Kidney epithelial cell (primary cell): ENCODE measurements at places on chromosomes 11 and 22.

DNA sequence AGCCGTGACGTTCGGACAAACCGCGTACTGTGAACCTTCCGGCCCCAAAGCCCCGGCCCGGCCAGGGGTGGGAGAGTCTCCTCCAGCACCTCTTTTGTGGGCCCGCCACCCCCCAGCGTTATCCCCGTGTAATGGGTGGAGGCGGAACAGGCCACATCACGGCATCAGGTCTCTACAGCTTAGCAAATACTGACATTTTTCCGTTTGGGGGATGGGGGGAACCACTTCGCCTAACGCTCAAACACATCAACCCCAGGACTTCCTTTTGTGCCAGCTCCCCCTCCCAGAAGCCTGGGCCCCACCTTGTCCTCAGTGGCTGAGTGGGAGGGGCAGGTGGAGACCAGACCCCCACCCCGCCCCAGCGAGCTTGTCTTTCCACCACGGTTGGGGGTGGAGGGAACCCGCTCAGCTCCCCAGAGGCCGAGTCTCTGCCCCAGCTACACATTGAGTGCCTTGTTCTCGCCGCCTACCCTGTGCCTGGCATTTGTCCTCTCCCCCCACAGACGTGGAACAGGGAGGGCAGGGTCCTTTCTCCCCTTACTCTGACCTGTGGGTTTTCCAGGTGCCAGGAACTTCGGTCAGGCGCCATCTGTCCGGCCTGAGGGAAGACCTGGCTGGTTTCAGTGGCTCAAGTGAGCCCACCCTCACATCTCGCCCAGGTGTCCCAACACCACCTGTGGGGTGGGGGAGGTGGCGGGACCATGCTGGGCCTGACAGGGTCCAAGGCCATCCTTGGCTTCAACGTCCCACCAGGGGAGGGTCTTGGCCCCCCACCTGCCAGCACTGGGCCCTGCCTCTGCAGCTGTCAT is 29.6 kb downstream of the SBF1 start:
- DNase-seq = no peak

- DNase-seq = no peak
These were observed 44.8 kb upstream of the ISX start for GRCh38 chr22:35021161-35021560.

GRCh38 chr11:117220999-117221774 is 10.7 kb downstream of the PCSK7 start:
- DNase-seq = no peak

GRCh38 chr11:528815-529727 is 6.3 kb downstream of the HRAS start:
- no peak for DNase-seq

DNA sequence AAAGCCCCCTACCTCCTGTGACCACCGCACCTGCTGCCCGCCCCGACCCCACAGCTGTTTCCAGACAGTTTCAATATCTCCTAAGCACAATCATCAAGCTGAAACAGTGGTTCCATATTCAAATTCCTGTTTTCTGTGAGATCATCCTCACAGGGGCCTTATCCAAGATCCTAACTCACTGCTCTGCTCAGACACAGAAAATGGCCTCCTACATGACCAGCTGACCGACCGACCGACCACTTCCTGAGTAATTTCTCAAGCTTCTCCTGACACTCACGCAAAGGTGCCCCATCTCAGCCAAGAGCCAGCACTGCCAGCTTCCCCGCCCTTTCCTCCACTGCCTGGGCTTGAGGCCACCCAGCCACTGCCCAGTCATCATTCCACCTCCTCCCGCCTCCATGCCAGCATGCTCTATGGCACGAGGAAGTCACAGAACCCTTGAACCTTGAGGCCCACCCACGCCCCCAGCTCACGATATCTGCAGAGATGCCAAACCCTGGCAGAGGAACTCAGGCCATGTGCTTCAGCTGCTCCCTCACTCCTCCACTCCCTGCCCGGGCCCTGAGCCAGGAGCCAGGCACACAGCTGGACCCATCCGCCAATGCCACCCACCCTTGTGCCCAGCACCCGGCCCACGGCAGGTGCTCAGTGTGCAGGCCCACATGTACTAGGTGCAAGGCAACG is 14.0 kb downstream of the KIAA0930 start:
- DNase-seq = no peak

GRCh38 chr11:102487214-102487613 is 34.6 kb upstream of the TMEM123 start:
- DNase-seq = no peak

GRCh38 chr11:61695917-61696316 is 15.7 kb downstream of the DAGLA start:
- DNase-seq = peak; percentile 72

GRCh38 chr11:19562156-19562555 is 150.5 kb upstream of the NAV2 start:
- no peak for DNase-seq

DNA sequence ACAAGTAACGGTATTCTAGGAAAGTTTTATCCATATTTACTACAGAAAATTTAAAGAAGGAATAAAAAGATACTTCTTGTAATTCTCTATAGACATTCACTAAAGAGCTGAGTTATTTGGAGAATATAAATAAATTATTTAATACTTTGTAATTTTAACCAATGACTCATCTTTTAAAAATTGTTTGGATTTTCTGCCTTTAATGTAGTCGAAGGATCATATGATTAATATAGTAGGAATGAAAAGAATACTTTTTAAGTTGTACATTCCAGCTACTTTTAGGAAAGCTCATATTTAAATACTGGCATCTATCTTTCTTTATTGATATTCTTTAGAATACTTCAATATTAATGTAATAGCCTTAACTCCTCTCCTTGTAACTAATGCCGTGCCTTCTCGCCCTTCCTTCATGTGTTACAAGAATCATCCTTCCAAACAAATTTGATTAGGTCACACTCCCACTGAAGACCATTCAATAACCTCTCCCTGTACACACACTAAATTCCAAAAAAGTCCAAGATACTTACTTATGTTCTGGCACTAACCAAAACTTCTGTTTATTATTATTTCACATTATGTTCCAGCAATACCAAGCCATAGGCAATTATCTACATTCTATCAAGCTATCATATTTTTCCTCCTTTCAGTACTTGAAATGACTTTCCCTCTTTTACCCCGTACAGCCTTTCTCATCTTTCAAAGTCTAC is 501.9 kb downstream of the CNTN5 start:
- DNase-seq = no peak

DNA sequence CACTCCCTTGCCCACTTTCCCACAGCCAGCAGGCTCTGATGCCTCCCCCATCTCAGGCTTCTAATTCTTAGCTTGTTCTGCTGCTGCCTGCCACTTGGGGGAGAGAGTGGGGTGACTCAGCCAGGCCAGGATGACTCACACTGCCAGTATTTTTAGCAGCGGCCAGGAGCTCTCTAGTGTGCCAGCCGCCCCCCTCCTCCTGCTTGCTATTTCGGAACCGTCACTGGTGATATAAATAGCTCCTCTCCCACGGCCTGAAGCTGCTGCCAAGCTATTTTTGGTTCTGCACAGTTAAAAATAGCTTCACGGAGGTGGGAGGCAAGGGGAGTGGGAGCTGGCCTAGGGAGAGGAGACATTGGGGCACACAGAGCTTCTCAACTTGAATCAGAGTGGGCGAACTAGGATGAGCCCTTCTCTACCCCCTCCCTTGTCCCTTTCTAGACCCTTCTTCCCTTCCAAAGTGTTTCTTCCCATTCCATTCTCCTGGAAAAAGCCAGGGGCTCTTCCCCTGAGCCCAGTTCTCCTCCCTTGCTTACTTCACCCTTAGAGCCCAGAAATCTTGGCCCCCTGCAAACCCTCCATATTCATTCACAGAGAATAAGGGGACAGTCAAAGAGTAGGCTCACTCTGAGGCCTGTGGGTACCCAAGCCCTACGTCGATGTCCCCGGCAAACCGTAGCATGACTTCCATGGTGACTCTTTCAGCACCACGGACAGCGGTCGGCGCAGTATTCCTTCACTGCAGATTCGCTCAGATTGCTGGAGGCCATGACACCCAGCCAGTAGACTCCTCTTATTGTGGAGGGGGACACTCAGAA is 2.5 kb upstream of the NPAS4 start:
- peak; percentile 63 for DNase-seq

GRCh38 chr11:95016139-95016538 is 8.9 kb upstream of the KDM4E start:
- DNase-seq = no peak

- DNase-seq = no peak
These were observed 10.5 kb downstream of the HEPHL1 start for GRCh38 chr11:94031625-94032024.

- DNase-seq = peak; percentile 12
These were observed 62.1 kb downstream of the THAP12 start for GRCh38 chr11:76318744-76319384.

DNA sequence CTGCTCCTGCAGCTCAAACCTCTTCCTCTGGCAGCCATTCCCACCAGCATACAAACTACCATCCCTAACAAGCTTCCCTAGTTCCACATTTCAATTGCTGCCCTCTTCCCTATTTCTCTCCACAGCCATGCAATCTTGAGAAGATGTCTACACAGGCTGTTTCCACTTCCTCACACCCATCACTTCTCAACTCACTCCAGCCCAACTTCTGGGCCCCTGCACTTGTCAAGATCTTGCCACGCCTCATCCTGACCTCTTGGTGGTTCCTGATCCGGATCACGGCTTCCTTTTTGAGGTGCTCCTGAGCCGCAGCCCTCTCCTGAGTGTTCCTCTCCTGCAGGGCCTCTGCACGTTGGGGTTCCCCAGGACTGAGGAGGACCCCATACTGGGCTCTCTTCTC is 22.6 kb downstream of the RPL27A start:
- DNase-seq = no peak

DNA sequence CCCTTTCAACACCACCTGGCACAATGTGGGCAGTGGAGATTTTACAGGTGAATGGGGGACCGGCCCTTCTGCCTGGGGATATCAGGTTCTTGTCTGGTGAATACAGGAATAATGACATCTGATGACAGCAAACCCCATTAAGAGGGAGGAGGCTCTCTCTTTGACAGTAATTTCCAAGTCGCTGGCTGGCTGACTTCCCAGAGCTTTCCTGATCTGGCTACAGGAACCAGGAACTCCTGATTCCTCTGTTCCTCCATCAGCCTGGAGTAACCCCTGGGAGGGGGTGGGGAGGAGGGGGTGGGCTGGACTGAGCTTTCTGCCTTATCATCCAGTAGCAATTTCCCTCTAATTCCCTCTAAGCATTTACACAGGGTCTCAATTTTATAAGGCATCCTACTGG is 3.7 kb upstream of the MIEF1 start:
- DNase-seq = no peak

- DNase-seq = no peak
These were observed 45.8 kb downstream of the LMO1 start for GRCh38 chr11:8217926-8218325.

DNA sequence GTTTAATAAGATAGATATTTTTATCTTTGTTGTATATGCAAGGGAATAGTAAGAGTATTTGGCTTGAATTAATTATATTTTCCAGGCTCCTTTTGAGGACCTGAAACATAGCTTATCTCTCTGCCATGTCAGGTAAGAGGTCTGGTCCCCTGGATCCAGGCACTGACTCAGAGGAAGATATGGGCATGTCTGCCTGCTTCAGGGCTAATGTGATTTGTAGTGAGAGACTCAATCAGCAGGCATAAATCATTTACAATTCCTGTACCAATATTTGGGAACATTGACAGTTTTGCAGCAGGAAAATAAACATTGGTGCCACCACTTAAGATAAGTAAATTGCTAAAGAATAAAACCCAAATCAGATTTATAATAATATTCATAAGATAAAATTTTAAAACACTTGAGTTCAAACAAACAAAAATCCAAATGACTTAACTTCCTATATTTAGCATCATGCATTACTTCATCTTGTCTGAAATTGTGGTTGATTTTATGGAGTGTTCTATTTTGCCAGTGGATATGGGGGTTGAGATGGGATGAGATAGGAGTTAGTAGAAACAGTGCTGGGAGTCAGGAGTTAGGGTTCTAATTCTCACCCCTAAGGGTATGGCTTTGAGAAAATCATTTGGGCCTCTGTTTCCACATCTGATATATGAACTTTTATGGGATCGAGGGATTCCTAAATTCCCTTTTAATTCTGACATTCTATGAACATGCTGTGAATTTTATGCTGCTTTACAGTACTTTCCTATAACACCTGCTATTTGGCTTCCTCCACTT is 5.1 kb upstream of the CALCA start:
- DNase-seq = no peak

DNA sequence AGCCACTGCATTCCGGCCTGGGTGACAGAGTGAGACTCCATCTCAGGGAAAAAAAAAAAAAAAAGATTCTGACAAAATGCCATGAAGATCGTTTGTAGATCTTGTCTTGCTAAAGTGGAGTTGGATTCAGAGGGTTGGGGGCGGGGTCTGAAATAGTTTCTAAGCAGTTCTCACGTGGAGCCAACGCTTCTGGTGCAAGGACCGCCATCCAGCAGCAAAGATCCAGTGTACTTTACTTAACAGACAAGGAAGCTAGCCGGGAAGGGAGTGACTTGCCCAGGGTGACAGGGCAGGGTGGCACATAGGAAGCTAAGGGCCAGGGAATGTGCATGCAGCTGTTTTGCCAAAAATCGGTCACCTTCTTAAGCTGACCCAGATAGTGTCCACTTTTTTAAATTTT is 27.4 kb downstream of the APOL1 start:
- no peak for DNase-seq

- DNase-seq = no peak
These were observed 3.4 kb upstream of the MPZL2 start for GRCh38 chr11:118267486-118267885.

DNA sequence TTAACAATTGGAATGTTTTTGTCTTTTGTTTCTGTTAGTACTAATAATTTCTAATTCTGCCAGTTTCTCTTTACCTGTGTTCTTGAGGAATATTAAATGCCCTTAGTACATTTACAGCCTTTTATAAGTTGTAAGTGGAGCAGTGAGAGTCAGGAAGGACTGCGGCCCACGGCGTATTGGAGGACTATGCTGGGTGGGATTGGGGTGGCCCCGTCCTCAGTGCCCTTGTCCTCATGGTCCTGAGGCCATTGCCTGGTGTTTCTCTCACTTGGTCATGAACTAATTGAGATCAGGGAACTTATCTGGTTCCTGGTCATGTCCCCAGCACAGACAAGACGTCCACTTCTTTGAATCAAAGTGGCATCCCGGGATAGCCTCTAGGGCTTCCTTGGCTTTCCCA is 3.3 kb downstream of the TUB start:
- no peak for DNase-seq

GRCh38 chr11:19606856-19607655 is 105.6 kb upstream of the NAV2 start:
- no peak for DNase-seq

- no peak for DNase-seq
These were observed 2.3 kb upstream of the OSBPL5 start for GRCh38 chr11:3167143-3168119.

DNA sequence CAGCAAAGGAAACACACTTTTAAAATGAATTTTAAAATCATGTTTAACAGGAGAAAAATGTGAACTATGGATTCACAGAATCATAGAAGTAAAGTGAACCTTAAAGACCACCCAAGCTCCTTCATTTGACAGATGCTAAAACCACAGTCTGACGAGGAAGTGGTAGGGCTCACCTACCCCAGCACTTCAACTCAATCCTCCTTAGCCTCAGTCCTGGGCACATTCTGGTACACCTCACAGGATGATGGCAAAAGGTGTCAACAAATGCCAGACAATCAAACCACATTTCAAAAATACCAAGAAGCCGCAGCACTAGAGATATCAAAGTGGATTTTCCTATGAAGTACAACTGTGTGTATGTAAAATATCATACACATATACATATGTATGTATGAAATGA is 43.1 kb downstream of the PITPNB start:
- no peak for DNase-seq

- DNase-seq = no peak
These were observed 256.5 kb upstream of the CADM1 start for GRCh38 chr11:115760461-115761320.

- peak; percentile 61 for DNase-seq
These were observed 9.6 kb upstream of the MS4A10 start for GRCh38 chr11:60775420-60775961.
